Stomach (tissue), 19 donors: ENCODE measurements at places on chromosomes 11 and 22. TPM values are rescaled to one million over a fixed set of nuclear protein-coding genes. Genes with fewer than 3 reads are reported as not detected.

- H3K36me3 ChIP-seq: no peaks in the 10 kb centered on the region
- peaks cover 40% of the 10 kb centered on the region for H3K4me1 ChIP-seq
- DNase-seq: peak; percentile 99
- H3K27me3 ChIP-seq: no peaks in the 10 kb centered on the region
- peak within 1 kb of the TSS; percentile 80 for H3K27ac ChIP-seq
- H3K4me3 ChIP-seq: peak within 1 kb of the TSS; percentile 82
Measured at GRCh38 chr11:106021967-106022794, at the start of gene MSANTD4. Gene MSANTD4 (minus strand): TSS chr11:106022240. CDS start chr11:106010917, 11,323 bp downstream.

Gene SLC15A3
- 33.6 TPM for polyA plus RNA-seq

Gene MMP26
- not detected for polyA plus RNA-seq

GRCh38 chr11:86660088-86660487, 12.3 kb downstream of the ME3 start:
- H3K4me1 ChIP-seq: no peaks in the 10 kb centered on the region
- no peaks in the 10 kb centered on the region for H3K27me3 ChIP-seq
- no peak overlapping the region for H3K27ac ChIP-seq
- no peak for DNase-seq
- no peak overlapping the region for H3K4me3 ChIP-seq

Gene OR52K1
- polyA plus RNA-seq: not detected

DNA sequence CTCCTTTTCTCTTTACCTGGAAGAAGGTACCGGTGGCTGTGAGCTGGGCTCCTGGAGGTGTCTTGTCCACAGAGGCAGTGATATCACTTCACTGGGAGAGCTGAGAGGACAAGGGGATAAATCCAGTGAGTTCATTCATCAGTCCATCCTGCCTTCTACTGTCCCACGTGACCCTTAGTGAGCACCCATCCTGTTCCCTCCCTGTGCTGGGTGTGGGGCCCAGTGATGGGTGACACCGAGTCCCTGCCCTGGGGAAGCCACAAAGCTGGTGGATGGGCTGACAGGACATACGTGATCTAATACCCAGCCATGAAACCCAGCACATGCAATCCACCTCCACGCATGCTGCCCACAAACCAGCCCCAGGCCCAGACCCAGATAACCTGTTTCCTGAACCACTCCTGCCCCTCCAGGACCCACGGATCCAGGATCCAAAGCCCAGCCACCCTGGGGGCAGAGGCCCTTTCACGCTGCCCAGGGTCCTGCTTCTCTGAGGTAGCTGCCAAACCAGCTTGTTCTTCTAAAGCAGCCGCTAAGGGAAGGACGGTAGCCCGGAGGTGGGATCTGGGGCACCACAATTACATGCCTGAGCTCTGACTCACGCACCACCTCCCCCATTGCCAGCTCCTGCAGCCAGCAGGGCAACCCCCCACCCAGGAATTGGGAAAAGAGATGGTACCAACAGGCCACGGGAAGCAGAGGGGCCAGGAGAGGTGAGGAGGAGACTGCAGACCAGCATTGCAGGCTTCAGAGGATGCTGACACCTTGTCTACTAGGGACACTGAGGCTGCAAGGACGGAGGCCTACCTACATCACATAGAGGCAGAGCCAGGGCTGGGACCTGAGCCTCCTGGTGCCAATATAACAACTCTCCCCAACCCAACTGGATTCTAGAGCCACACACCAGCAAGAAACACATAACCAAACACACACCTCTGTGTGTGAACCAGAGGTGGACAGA, 35.2 kb downstream of the GDPD5 start:
- H3K4me1 ChIP-seq: no peaks in the 10 kb centered on the region
- no peak overlapping the region for H3K27ac ChIP-seq
- H3K4me3 ChIP-seq: no peak overlapping the region
- no peak for DNase-seq

Gene RDX
- polyA plus RNA-seq: 18.1 TPM
